ENCODE measurements at places on chromosomes 12 and 14. TPM values are rescaled to one million over a fixed set of nuclear protein-coding genes. Genes with fewer than 3 reads are reported as not detected.

The AKAP5 gene
- 0.15 TPM for polyA plus RNA-seq

The PTPRO gene
- not detected for polyA plus RNA-seq

GRCh38 chr12:9888665-9889273 lies 7.5 kb downstream of the KLRF2 start:
- no peak for DNase-seq

- no peak for DNase-seq
Observed at GRCh38 chr14:61737915-61738314, 24.3 kb upstream of the SNAPC1 start.

The ADAM21 gene
- not detected for polyA plus RNA-seq

DNA sequence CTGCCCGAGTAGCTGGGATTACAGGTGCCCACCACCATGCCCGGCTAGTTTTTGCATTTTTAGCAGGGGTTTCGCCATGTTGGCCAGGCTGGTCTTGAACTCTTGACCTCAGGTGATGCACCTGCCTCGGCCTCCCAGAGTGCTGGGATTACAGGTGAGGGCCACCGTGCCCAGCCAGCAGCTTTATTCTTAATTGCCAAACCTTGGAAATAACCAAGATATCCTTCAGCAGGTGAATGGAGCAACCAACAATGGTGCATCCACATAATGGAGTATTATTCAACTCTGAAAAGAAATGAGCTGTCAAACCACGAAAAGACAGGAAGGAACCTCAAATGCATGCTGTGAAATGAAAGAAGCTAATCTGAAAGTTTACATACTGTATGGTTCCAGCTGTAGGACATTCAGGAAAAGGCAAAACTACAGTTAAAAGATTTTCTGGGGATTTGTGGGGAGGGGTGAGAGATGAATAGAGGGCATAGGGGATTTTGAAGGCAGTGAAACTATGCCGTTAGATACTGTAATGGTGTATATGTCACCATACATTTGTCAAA lies 118.8 kb upstream of the CCND2 start:
- DNase-seq = no peak

DNA sequence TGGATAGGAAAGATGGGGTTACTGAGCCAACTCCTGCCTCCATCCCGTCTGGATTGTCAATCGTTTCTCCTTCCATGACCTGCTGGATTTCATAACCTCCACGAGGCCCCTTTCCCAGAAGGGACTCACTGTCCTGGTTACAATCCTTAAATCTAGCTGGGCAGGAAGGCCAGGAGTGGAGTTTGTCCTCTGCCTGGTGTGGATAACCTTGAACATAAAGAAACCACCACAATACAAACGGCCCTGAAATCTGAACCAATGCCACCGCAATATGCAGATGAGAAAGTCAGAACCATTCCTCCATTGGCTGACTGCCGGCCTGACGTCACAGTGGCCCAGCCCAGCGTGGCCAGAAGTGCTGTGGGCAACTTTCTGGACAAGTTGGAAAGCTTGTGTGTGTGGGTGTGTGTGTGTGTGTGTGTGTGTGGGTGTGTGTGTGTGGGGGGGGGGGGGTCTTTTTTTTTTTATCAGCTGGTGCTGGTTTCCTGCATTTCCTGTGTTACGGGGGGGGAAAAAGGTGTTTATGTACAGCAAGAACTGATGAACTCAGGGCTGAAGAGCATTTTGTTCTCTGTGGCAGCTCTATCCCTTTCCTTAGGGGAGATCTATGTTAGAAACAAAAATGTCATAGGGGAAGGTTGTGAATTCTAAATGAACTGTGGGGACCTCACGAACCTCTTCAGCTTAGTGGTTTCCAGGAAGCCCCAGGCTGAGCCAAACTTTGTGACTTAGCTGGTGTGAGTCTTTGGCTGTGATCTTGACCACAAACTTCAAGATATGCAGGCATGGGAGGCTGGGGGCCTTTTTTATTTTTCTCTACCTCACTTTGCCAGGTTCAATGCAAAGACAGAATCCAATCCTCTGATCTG lies 81.6 kb upstream of the MED13L start:
- DNase-seq = peak; percentile 98

DNA sequence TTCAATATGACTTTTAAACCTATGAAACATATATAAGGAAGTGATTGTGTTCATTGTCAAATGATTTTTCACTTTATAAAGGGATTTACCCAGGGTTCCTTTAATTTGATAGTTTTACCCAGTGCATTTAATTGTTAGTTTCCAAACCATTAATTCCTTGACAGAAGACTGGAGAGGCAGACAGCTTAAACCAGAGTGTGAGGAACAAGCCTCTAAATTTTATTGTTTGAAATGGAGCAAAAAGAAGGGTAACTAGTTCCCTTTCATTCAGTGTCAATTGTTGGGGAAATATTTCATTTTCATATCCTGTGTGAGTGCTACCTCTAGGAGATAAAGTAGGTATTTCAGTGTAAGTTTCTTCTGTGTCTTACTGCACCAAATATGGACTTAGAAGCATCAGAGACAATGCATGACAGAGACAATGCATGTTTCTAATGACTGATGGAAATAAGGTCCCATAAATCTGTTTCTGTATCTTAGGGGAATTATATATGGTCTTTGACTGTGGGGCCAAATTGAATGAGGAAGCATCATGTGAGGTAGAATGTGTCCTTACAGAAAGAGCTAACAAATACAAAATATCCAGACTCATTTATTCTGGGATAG lies 120.5 kb downstream of the TMTC2 start:
- DNase-seq = no peak

DNA sequence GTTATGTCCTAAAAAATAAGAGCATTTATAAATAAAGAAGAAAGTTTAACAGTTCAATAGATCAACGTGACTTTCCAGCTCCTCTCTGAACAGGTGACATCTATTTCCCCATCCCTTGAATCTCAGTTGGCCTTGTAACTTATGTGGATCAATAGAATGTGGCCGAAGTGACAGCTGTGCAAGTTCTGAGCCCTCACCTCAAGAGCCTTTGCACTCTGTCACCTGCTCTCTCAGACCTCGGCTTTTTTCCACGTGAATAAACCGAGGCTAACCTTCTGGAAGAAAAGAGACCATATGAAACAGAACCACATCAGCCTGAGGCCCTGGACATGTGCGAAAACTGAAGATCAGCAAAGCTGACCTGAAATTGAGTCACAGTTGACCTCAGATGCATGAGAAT lies 253.0 kb downstream of the DAD1 start:
- DNase-seq = no peak

DNA sequence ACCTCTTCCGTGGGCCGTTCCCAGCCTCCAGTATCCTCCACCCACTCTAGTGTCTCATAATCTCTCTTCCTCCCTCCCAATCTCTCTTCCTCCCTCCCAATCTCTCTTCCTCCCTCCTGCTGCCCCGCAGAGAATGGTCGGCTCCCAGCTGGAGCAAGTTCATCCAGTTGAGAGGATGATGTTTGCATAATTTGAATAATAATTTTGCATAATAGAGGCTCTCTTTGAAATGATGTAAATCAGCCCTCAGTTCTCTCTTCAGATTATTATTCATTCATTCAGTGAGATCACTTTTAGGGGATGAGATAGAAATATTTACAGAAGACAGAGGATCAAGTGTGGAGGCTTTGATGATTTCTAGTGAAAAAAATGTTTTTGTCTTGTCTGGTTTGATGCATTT lies 125.0 kb downstream of the PTPN11 start:
- no peak for DNase-seq

- DNase-seq = peak; percentile 62
Observed at GRCh38 chr14:102819176-102819628, 42.0 kb downstream of the TRAF3 start.

GRCh38 chr14:30272848-30273832 lies 285.8 kb upstream of the G2E3 start:
- peak; percentile 7 for DNase-seq

DNA sequence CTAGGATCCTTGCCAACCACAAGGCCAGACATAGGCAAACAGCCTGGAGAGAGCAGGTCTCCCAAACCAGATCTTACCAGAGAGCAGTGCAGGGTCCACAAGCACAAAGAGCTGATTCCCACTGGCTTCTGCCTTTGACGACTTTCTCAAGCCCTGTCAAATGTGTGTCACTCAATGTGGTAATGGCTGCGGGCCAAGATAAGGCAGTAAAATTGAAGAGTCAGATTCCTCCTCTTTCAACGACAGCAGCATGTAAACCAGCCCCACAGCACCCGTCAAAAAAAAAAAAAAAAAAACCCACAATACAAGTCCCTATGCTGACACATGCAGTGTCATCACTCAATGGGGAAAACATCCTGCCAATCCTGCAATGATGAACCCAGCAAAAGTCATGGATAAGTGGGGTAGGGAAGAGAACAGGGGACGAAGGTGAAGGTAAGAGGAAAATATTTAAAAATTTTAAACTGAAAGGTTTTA lies at the start of gene STON2:
STON2 (minus strand) TSS at position 123 of the 477 bp plus-strand sequence. CDS start 1,942 bp downstream, outside the sequence.
- peak; percentile 21 for DNase-seq

- DNase-seq = peak; percentile 37
Observed at GRCh38 chr14:103188810-103189480, 65.7 kb downstream of the TNFAIP2 start.

The NT5DC3 gene
- 0.81 TPM for polyA plus RNA-seq

DNA sequence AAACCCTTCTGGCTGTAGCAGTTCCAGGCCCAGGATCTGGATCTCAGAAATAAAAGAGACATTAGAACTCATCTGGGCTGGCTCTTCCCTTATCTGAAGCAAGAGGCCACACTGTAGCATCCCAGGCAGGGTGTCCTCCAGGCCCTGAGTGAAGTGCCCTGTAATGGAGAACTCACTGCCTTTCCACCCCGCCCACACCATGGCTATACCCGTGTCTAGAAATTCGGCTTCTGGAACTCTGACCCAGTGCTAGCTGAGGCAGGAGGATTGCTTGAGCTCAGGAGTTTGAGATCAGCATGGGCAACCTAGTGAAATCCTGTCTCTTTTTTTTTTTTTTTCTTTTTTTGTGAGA lies 23.5 kb upstream of the PLEKHG3 start:
- DNase-seq = no peak

GRCh38 chr12:43287706-43288383 lies 264.2 kb downstream of the ADAMTS20 start:
- no peak for DNase-seq

DNA sequence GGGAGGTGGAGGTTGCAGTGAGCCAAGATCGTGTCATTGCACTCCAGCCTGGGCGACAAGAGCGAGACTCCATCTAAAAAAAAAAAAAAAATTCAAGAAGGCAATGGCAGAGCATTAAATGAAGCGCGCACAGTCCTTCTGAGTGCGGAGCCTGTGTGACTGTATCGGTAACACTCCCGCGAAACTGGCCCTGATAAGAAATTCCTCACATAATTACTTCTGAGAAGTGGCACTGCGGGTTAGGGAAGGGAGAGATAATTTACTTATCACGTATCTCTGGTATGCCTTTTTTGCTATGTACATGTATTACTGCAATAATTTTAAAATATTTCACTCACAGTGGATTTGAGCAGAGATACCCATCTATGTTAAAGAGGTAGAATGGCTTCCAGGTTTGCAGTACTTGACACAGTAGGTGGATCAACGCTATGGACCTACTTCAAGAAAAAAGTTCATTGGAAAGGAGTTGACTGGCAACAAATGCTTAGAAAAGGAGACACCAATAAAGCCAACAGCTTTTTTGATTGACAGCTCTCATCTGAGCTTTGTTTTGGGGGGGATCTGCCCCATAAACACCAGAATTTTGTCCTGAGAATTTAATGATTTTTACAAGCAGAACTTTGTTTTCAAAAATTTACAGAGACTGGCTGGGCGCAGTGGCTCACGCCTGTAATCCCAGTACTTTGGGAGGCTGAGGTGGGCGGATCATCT lies 29.2 kb upstream of the SPTLC2 start:
- no peak for DNase-seq

DNA sequence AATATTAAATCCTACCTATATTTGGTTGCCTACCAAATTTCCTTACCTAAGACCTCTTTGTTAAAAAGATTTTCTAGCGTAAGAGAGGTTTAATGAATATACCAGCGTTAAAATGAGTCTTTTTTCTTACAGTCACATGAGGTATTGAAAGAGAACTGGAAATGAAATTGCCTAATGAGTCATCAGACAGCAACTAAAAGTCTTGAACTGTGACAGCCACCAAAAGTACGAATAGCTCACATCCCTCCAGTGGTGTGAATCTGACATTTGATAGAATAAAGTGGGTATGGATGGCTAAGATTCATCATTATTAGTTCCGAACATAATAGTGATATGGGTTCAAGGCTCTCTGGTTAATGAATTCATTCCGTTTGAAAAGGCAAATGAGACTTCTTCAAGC lies 1297.3 kb downstream of the AACS start:
- DNase-seq = no peak

The SUOX gene
- polyA plus RNA-seq = 8.4 TPM

GRCh38 chr12:70757830-70758493 lies 120.7 kb upstream of the PTPRB start:
- no peak for DNase-seq

- no peak for DNase-seq
Observed at GRCh38 chr12:55172686-55173085, 46.5 kb downstream of the OR9K2 start.

DNA sequence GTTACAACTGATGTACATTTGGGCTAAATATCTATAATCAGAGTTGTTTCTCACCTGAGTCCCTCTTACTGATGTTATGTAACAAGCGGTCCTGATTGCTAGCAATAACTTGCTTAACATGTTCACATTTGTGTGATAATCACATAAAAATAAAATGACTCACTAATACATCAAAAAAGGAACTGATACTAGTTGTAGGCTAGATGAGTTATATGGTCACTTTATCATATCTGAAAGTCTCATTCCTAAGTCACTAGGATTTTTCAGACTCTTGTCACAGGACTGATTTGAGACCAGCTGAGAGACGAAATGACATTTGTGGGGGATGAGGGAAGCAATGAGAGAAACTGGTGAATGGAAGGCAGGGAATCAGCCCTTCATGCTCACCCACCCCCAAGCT lies 34.3 kb downstream of the NKX2-1 start:
- no peak for DNase-seq

- DNase-seq = no peak
Observed at GRCh38 chr12:132227782-132228475, 83.7 kb downstream of the NOC4L start.

The FSCB gene
- not detected for polyA plus RNA-seq

The GPR162 gene
- polyA plus RNA-seq = 6.4 TPM

The DLK1 gene
- polyA plus RNA-seq = 0.19 TPM

DNA sequence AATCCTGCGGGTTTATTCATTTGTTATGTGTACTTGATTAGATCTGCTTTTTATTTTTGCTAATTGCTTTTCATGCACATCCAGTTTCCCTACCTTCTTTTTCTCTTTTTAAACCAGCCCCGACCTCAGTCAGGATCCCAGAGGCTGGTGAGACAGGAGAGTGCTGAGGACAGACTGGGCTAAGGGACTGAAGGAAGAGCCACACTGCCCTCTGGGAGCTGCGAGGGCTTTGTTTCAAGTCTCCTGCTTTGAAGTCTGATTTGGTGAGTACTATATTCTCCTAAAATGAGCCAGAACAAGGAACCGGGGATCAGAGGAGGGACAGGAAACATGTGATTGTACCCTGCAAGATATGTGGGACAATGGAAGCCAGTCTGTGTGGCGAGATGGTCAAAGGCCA lies 23.9 kb downstream of the PRICKLE1 start:
- DNase-seq = no peak

The C14orf132 gene
- polyA plus RNA-seq = 4.6 TPM

Measured in stomach (tissue), 19 donors.